ENCODE measurements at places on chromosomes 2 and 18.

DNA sequence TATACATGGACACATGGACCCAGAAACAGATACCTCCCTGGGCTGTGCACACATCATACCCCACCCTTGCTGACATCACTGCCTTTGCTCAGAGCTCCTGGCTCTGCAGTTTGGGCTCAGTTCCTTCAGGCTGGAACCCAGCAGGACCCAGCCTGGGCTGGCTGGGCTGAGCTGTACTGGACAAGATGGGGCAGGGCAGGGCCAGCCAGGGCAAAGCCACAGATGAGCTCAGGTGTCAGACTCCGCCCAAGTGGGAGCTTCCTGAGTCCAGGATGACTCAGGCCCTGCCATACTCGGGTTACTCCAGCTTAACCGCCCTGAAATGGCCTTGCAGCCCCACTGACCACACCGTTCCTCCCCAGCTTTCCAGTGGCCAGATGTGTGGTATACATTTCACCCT lies 284.9 kb downstream of the OSR1 start:
- no peaks in the 10 kb centered on the region for H3K27me3 ChIP-seq
- H3K36me3 ChIP-seq, result no peaks in the 10 kb centered on the region
- H3K4me3 ChIP-seq, result no peak overlapping the region
- no peak overlapping the region for H3K27ac ChIP-seq
- H3K4me1 ChIP-seq, result no peaks in the 10 kb centered on the region

DNA sequence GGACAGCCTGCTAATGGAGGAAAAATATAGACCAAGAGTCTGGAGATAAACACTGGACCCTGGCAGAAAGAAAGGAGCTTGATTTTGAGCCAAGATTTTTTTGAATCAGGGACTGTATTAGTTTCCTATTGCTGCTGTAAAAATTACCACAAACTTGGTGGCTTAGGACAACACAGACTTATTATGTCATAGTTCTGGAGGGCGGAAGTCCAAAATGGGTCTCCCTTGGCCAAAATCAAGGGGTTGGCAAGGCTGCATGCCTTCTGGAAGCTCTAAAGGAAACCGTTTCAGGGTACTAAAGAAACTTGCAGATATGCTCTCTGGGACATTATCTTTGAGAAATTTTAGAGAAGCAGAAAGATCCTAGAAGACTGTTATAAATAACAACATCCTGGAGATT lies 140.1 kb downstream of the BABAM2 start:
- no peak overlapping the region for H3K4me3 ChIP-seq
- H3K27me3 ChIP-seq, result no peaks in the 10 kb centered on the region
- peaks cover 3% of the 10 kb centered on the region for H3K36me3 ChIP-seq
- no peak overlapping the region for H3K27ac ChIP-seq

GRCh38 chr2:27060323-27060722 lies 8.9 kb downstream of the AGBL5 start:
- H3K4me1 ChIP-seq, result peaks cover 13% of the 10 kb centered on the region
- peaks cover 33% of the 10 kb centered on the region for H3K36me3 ChIP-seq
- H3K4me3 ChIP-seq, result no peak overlapping the region
- no peaks in the 10 kb centered on the region for H3K27me3 ChIP-seq
- no peak for DNase-seq

- peaks cover 4% of the 10 kb centered on the region for H3K4me1 ChIP-seq
- no peak for DNase-seq
- H3K4me3 ChIP-seq, result no peak overlapping the region
- H3K36me3 ChIP-seq, result peaks cover 50% of the 10 kb centered on the region
- no peaks in the 10 kb centered on the region for H3K27me3 ChIP-seq
- H3K27ac ChIP-seq, result no peak overlapping the region
Measured at GRCh38 chr18:79747156-79747845, 50.4 kb upstream of the KCNG2 start.

DNA sequence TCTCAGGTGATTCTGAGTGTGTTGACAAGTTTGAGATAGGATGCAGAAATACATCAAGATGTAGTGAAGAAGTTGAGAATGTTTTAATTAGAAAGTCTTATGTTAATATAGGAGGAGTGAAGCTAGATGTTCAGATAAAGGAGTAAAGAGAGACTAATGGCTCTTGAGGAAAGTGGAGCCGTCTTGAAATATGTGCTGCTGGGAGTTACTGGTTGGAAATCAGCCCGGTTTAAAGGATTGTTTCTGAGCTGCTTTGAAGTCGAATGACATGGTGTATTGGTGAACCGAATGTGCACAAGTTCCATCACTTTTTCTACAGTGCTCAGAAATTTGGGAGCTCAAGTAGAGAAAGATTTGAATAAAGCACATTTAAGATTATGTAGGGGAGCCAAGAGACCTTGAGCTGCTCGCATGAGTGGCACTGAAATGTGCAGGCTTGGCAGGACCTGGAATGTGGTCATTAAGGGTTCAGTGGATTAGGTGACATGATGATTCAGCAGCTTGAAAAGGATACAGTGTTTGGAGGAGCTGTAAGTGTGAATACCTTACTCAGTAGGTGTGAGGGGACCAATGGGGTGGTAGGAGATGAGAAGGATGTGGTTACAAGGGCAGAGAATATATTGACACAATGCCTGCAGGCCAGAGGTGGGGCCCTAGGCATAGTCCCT lies 68.6 kb downstream of the CAB39 start:
- peaks cover 74% of the 10 kb centered on the region for H3K4me1 ChIP-seq
- DNase-seq, result peak; percentile 58

DNA sequence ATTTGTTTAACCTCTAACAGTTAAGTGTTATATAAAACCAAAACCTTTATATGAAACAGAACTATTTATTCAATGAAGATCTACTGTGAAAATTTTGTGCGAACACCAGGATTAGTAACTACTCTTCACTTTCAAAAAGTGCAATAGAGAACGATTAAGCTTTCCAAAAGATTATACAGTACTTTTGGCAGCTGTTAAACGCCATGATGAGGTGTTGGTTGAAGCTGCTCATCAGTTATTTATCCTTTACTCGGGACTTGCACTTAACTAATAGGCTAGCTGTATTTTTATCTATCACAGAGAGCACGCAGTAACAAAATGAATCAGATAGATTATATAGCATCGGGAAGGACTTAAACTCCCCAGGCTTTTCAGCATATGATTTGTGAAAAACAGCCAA lies 113.6 kb downstream of the GCA start:
- no peaks in the 10 kb centered on the region for H3K27me3 ChIP-seq
- H3K4me3 ChIP-seq, result no peak overlapping the region
- H3K36me3 ChIP-seq, result no peaks in the 10 kb centered on the region
- no peak overlapping the region for H3K27ac ChIP-seq
- no peak for DNase-seq
- H3K4me1 ChIP-seq, result no peaks in the 10 kb centered on the region

- DNase-seq, result no peak
- no peaks in the 10 kb centered on the region for H3K27me3 ChIP-seq
- no peak overlapping the region for H3K27ac ChIP-seq
- peaks cover 29% of the 10 kb centered on the region for H3K36me3 ChIP-seq
- H3K4me1 ChIP-seq, result peaks cover 17% of the 10 kb centered on the region
Measured at GRCh38 chr2:44166096-44166495, 2.6 kb upstream of the PPM1B start.

GRCh38 chr2:66495788-66496640 lies 61.1 kb downstream of the MEIS1 start:
- no peaks in the 10 kb centered on the region for H3K36me3 ChIP-seq
- H3K4me3 ChIP-seq, result no peak overlapping the region
- no peaks in the 10 kb centered on the region for H3K4me1 ChIP-seq
- no peak for DNase-seq

- H3K4me3 ChIP-seq, result no peak overlapping the region
- peaks cover 11% of the 10 kb centered on the region for H3K4me1 ChIP-seq
- DNase-seq, result no peak
- H3K27me3 ChIP-seq, result no peaks in the 10 kb centered on the region
- peaks cover 71% of the 10 kb centered on the region for H3K36me3 ChIP-seq
- peak overlapping the region; percentile 38 for H3K27ac ChIP-seq
Measured at GRCh38 chr2:86752934-86753333, 32.8 kb downstream of the RMND5A start.

DNA sequence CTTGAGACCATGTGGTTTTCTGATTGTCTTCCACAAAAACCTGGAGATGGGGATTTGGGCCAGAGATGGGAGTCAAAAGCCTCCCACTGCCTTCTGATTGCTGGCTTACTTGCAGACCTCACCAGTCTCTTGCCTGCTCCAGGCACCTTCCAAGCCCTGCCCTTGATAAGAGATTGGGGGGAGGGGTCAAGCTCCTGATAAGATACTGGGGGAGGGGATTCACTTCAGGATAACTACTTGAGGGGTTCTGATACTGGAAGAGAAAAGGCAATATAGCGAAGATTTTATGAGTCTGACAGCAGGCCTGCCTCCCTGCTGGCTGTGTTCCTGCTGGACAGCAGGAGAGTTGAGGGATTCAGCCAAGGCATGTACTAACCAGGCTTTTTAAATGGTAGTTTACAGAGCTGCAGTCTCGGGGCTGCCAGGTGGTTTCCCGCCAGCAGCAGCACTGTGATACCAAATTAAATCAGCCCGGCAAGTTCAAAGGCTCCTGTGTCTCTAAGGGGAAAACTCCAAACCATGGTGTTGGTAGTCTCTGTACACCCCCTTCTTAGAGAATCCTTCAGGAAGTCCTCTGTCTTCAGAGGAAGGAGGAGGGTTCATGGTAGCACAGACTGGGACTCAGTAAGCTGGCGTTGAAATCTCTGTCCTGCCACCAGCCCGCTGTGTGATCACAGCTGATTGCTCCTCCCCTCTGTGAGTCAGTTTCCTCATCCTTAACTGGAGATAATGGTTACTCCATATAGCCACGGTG lies 58.3 kb downstream of the FBXO36 start:
- H3K27me3 ChIP-seq, result no peaks in the 10 kb centered on the region
- peaks cover 7% of the 10 kb centered on the region for H3K4me1 ChIP-seq
- H3K27ac ChIP-seq, result peak overlapping the region; percentile 76
- H3K36me3 ChIP-seq, result no peaks in the 10 kb centered on the region

DNA sequence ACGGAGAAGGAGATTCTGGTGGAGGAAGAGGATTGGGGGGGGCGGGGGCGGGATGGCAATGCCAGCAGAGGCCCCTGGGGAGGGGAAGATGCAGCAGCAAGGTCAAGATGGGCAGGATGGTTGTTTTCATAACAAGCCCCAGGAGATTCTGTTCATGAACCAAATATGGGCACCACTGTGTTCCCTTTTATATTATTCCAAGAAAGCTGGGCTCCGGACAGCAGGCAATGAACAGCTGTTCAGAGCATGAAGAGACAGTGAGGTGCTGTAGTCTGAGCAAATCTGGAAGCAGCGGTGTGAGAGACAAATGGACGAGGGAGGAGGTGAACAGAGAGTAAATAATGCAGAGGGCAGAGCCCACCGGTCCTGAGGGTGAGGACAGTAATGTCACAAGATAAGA lies 20.0 kb downstream of the UXS1 start:
- H3K27ac ChIP-seq, result peak overlapping the region; percentile 35
- H3K4me1 ChIP-seq, result peaks cover 44% of the 10 kb centered on the region
- no peak for DNase-seq
- peaks cover 3% of the 10 kb centered on the region for H3K36me3 ChIP-seq

- DNase-seq, result no peak
- peaks cover 26% of the 10 kb centered on the region for H3K27me3 ChIP-seq
- no peaks in the 10 kb centered on the region for H3K36me3 ChIP-seq
- no peak overlapping the region for H3K27ac ChIP-seq
- no peaks in the 10 kb centered on the region for H3K4me1 ChIP-seq
Measured at GRCh38 chr2:151922845-151923666, 94.8 kb upstream of the ARL5A start.

GRCh38 chr18:74291472-74291770 lies 342 bp downstream of the CYB5A start:
- H3K27ac ChIP-seq, result peak overlapping the region; percentile 91
- H3K27me3 ChIP-seq, result no peaks in the 10 kb centered on the region
- H3K4me3 ChIP-seq, result no peak overlapping the region
- peaks cover 11% of the 10 kb centered on the region for H3K36me3 ChIP-seq
- no peak for DNase-seq
- peaks cover 12% of the 10 kb centered on the region for H3K4me1 ChIP-seq

DNA sequence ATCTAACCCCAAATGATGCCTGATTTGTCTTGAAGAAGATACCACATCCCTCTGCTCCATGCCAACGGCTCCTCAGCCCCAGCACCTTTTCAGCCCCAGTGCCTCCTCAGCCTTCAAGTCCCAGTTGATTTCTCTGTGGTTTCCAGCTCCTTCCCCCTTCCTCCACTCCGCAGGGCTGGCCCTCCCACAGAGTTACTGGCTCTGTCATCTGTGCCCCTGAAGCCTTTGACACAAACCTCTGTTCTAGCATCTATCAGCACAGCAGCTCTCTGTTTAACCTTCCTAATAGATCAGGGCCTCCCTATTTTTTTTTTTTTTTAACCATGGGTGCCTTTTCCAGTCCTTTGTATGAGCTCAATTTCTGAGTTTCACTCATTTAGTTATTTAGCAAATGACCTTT lies 201.3 kb upstream of the CXCR4 start:
- H3K27me3 ChIP-seq, result no peaks in the 10 kb centered on the region
- H3K27ac ChIP-seq, result peak overlapping the region; percentile 49
- no peak for DNase-seq

DNA sequence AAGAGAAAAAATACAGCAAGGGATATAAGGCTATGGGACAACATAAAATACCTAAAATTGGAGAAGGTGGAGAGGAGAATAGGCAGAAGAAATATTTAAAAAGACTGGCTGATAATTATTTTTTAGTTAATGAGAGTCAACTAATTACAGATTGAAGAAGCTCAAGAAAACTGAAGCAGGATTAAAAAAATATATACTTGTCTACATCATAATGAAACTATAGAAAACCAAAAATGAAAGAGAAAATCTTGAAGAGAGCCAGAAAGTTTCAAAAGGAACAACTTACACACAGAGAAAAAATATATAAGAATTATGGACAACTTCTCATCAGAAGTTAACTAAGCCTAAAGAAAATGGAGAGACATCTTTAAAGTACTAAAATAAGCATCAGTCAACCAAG lies 62.9 kb upstream of the APCDD1 start:
- H3K4me1 ChIP-seq, result no peaks in the 10 kb centered on the region
- DNase-seq, result no peak
- H3K27me3 ChIP-seq, result peaks cover 24% of the 10 kb centered on the region
- no peak overlapping the region for H3K4me3 ChIP-seq

DNA sequence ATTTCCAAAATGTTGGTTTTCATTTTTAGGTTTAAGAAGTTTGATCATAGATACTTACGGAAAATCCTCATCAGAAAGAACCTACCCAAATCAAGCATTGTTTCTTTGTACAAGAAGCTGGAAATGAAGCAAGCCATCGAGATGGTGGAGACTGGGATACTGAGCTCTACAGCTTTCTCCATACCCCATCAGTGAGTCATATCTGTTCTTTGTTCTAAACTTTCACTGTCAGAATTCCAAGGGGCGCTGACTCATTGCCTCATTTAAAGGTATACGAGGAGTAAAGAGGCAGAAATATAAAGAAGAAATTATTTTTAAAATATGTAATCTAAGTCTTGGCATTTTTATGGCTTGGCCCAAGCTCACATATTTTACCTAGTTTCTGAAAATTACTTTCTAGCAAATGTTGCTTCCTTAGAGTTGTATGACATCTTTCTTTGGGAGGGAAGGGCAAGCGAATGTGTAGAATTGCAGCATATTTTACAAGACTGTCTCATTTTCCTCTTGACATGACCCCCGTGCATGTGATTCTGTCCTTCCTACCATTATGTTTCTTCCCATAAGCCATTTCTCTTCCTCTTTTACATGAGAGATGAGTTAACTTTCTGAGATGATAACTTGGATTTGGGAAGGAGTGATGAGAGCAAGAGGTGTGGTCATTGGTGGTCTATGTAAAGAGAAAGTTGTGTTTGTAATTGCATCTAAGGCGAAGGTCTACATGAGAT lies 41.2 kb downstream of the SLC9A4 start:
- H3K4me3 ChIP-seq, result no peak overlapping the region
- H3K36me3 ChIP-seq, result no peaks in the 10 kb centered on the region

GRCh38 chr18:59744271-59744721 lies 47.1 kb upstream of the CCBE1 start:
- H3K4me1 ChIP-seq, result no peaks in the 10 kb centered on the region
- no peaks in the 10 kb centered on the region for H3K36me3 ChIP-seq
- no peak for DNase-seq
- H3K4me3 ChIP-seq, result no peak overlapping the region
- H3K27me3 ChIP-seq, result peaks cover 17% of the 10 kb centered on the region
